ENCODE measurements at places on chromosomes 11 and 22.

DNA sequence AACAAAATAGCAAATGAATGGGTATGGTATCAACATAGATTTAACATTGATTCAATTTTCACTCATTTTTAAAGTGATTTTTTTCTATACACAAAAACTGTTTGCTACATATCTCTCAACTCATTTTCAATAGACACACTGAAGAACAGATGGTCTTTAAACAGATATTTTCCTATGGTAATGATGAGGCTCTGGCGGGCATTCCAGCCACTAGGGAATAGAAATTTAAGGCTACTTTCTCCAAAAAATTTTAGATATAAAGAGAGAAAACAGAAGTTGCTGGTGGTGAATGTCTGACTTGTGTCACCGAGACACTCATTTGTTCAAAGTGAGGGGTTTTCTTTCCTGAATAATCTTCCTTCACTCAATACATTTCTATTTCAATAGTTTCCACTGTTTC, 693.0 kb downstream of the ETS1 start:
- no peak for DNase-seq

DNA sequence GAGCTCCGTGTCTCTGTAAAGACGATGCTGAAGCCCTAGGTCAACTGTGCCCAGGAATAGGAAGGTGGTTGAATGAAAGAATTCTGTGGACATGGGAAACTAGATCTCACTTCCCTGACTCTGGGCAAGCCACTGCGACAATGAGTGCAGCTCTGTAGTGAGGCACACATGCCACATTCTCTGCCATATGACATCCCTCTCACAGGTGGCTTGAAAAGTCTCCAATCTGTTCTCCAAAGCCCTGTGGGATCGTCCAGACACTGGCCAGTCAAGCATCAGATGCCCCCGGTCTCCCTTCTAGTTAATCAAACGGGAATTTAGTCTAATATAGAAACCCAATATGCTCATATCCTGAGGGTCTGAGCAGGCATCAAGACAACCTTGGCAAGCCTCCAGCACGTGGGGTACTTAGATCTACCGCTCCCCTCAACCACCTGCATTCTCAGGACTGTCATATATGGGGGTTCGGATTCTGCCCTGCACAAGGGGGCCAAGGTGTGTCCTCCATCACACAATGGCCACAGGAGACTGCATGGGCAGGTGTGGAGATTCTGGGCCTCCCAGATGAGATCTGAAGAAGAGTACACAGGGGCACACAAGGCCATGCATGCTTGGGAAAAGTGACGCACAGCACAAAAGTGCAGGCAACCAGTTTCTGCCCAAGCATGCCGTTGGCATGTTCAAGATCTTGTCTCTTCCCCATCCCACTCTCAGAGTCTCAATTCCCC, 11.9 kb downstream of the DKK3 start:
- no peak for DNase-seq

- no peak for DNase-seq
Observed at GRCh38 chr11:128480665-128481064, 106.7 kb downstream of the ETS1 start.

- no peak for DNase-seq
Observed at GRCh38 chr11:24819006-24819405, 322.2 kb downstream of the LUZP2 start.

DNA sequence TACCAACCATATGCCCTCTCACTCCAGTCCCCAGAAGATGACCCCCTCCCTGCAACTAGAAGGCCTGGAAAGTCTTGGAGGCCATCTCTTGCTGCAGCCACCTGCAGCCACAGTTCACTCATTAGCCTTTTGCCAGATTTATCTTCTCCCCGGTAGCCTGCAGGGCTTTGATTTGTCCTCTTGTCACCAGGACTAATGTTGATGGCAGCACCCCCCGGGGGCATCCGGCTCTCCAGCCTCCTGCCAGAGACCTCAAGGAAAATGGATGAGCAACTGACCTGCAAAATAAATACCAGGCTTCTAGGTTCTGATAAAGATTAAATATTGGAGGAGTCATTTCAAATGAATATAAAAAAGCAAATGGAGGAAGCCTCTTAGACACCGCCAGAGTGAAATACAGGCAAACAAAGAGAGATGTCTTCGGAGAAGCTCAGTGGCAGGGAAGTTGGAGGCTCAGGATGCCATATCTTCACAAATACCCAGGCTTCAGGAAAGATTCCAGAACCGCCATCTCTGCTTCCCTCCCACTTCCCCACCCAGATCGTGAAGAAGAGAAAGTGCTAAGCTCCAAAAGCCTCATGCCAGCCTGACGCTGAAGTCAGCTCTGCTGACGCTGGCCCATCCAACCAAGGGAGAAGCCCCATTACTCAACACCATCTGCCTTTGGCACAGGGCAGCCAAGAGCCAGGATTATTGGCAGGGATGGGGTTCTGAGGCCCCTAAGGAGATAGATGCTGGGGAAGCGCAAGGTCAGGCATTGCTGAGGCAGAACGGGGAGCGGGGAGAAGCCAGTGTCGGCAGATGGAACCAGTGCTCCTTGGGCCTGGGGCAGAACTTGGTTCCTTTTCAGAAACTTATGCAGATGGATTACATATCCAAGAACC, 362.7 kb downstream of the CADM1 start:
- DNase-seq = no peak

GRCh38 chr22:31742115-31742514, 7.8 kb downstream of the PRR14L start:
- no peak for DNase-seq

Data from HCEC 1CT (cell line).